ENCODE measurements at places on chromosomes 1 and 21. TPM values are rescaled to one million over a fixed set of nuclear protein-coding genes. Genes with fewer than 3 reads are reported as not detected.

C1QTNF12 gene
- total RNA-seq, result 4.1 TPM

LGR6 gene
- total RNA-seq, result not detected

ADAMTS4 gene
- total RNA-seq, result 0.23 TPM

PRAMEF4 gene
- total RNA-seq, result not detected

GPR25 gene
- not detected for total RNA-seq

SSX2IP gene
- total RNA-seq, result 15.0 TPM

FCRL3 gene
- total RNA-seq, result 0.05 TPM

CRYBG2 gene
- total RNA-seq, result 0.83 TPM

PRAMEF13 gene
- not detected for total RNA-seq

TTLL10 gene
- total RNA-seq, result 0.15 TPM

AMY1A gene
- total RNA-seq, result not detected

Data from activated T-helper 1 cell treated with anti-CD3 and anti-CD28 coated beads, Interleukin-12 subunit alpha, Interleukin-12 subunit beta, Interleukin-2, Interleukin-4 antibody, amounts not matched to agents 30 ng/mL and 10 ng/mL and 1 ng/mL, durations not matched to agents 14 hours and 24 hours and 36 hours (primary cell).